ENCODE measurements at places on chromosomes 2 and 18.

GRCh38 chr2:74843433-74843832, 9.5 kb downstream of the HK2 start:
- DNase-seq, result no peak

DNA sequence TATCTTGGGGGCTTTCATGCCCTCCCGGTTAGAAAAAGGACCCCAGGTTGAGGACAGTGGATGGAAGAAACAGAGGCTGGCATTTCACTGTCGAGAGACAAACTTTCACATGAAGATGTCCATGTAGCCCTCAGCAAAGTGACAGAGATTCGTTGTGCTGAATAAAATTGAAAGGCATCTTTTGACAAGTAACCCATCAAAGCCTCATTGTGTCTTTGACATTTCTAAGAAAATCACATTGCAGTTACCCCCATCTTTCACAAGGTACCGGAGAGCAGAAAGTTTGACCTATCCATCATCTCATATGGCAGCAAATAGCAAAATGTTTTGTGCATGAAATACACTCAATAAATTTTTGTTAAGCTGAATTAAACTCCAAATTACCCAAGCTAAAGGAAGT, 2.0 kb upstream of the MBP start:
- DNase-seq, result no peak

- DNase-seq, result no peak
These were observed 57.9 kb downstream of the TNS1 start for GRCh38 chr2:217944923-217945322.

GRCh38 chr2:16302431-16303272, 362.3 kb downstream of the MYCN start:
- DNase-seq, result no peak

GRCh38 chr2:15693382-15693781, 101.7 kb downstream of the DDX1 start:
- DNase-seq, result no peak

DNA sequence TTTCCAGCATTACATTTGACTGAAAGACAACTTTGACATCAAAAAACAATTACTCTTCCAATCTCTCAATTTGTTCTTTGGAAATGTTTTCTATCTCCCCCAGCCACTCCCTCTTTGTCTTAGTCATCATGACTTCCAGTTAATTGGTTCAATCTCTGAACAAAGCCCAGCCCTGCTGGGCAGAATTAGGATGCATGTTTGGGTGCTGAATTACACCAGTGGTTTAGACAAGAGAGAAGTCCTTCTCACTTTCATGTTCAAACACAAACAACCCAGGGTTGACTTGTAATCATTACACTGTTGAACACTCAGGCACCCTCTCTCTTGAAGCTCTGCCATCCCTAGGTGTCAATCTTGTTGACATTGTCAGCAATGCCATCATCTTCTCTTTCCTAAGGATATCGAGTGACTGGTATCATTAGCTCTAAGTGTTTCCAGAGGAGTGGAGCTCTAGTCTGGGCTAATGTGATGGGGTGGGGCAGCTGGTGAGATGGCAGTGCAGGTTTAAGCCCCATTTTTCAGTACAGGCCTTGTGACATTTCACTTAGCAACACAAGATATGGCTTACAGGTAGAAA, 90.8 kb upstream of the MEIS1 start:
- no peak for DNase-seq

- DNase-seq, result peak; percentile 26
These were observed 105.0 kb upstream of the ALK start for GRCh38 chr2:30026091-30027055.

Measured in AG04449 (cell line).